ENCODE measurements at places on chromosomes 3 and 15.
A peak's percentile ranks its signal among the peaks of the same experiment; 100 is the strongest.

DNA sequence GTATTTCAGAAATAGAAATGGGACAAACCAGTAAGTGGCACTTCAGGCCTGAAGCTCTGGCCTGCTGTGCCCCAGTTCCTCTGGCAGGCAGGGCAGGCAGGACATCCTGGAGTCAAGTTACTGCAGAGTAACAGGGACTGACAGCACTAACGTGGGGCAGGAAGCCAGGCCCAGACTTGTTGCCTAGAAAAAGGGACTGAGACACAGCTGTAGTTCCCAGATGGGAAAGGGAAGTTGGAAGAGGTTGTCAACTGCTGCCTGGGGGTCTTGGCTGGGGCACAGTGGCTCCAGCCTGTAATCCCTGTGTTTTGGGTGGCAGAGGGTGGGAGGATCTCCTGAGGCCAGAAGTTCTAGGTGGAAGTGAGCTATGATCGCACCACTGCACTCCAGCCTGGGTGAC lies 171.9 kb downstream of the FMN1 start:
- peak; percentile 48 for DNase-seq

GRCh38 chr3:48129921-48130320 lies 58.3 kb downstream of the CDC25A start:
- DNase-seq = no peak

GRCh38 chr3:183369117-183369516 lies 59.3 kb downstream of the MCF2L2 start:
- peak; percentile 65 for DNase-seq

GRCh38 chr3:184874709-184875644 lies 63.0 kb downstream of the VPS8 start:
- peak; percentile 34 for DNase-seq

GRCh38 chr15:69087366-69087976 lies 73.0 kb upstream of the GLCE start:
- DNase-seq = no peak

GRCh38 chr3:53821631-53822121 lies 24.5 kb downstream of the CHDH start:
- no peak for DNase-seq

DNA sequence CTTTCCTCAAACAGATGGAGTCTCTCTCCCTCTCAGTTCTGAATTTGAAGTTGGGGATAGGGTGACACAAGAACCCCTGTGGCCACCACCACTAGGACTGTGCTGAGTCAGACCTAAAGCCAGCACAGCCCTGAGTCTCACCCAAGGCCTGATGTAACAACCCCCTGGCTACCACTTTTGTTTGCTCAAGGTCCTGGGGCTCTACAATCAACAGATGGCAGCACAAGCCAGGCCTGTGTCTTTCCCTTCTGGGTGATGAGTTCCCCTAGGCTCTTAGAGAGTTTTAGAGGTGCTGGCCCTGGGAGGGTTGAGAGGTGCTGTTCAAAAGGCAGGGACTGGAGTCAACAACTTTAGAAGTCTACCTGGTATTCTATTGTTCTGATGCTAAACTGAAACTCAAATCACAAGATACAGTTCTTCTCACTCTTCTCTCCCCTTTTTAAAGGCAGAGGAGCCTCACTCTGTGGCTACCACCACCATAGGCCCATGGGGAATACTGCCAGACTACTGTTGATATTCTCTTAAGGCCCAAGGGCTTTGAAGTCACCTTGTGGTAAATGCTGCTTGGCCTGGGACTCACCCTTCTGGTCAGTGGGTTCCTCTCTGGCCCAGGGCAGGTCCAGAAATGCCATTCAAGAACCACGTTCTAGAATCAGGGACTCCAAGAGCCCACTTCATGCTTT lies 6.5 kb downstream of the OR5K4 start:
- no peak for DNase-seq

GRCh38 chr3:37762698-37763097 lies 99.0 kb upstream of the CTDSPL start:
- no peak for DNase-seq

GRCh38 chr3:38039101-38039898 lies at the start of gene DLEC1:
DLEC1 (plus strand) TSS chr3:38039208; CDS start chr3:38039226, 18 bp downstream.
- DNase-seq = peak; percentile 19

DNA sequence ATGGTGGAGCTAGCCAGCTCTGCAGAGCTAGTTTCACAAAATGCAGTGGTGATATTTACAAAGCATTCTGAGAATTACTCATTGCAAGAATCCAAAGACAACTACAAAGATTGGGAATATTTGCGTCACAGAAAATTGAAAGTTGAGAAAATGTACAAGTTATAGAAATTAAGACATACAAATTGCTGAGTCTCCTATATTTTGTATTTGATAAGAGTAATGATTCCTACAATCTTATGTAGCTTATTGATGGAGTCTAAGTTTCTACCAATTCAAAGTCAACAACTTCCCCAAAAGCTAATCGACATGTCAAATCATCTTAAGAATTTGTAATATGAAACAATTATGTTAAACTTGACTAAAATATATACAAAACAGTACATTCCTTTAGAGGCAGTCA lies 46.4 kb upstream of the TOP2B start:
- no peak for DNase-seq

- no peak for DNase-seq
Observed at GRCh38 chr15:92151741-92152140, 241.9 kb upstream of the ST8SIA2 start.

- DNase-seq = no peak
Observed at GRCh38 chr3:42582474-42583070, 805 bp upstream of the SEC22C start.

GRCh38 chr3:37969596-37970100 lies 20.9 kb upstream of the VILL start:
- no peak for DNase-seq

Measured in pons (tissue), 1 donor.